Suppressor macrophage treated with lipopolysaccharide for 4 hours (primary cell): ENCODE measurements at places on chromosomes 7 and 10.
A peak's percentile ranks its signal among the peaks of the same experiment; 100 is the strongest.

- DNase-seq, result peak; percentile 43
These were observed 252.8 kb downstream of the TRIL start for GRCh38 chr7:28705350-28705749.

DNA sequence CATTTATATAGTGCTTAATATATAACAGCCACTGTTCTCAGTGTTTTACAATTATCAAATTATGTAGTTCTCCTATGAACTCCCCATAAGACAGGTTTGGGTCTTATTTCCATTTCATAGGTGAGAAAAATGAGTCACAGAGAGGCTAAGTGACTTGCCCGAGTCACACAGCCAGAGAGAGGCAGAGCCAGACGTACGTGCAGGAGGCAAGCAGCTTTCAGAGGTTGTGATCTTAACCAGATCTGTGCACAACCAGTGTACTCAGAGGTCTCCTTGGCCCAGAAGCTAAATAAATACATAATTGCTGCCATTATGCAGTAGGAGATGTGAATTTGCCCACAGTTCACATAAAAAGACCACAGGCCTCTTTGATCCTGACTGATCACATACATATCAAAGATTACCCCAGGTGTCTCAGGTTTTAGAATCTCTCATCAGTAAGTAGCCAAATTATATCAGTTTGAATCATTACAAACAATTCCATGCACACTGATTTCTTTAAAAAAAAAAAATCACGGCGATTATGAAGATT lies 304.7 kb upstream of the AOAH start:
- no peak for DNase-seq

GRCh38 chr7:112233048-112233697 lies 26.7 kb downstream of the ZNF277 start:
- peak; percentile 68 for DNase-seq

GRCh38 chr7:120838281-120838682 lies 19.7 kb downstream of the TSPAN12 start:
- DNase-seq, result no peak

DNA sequence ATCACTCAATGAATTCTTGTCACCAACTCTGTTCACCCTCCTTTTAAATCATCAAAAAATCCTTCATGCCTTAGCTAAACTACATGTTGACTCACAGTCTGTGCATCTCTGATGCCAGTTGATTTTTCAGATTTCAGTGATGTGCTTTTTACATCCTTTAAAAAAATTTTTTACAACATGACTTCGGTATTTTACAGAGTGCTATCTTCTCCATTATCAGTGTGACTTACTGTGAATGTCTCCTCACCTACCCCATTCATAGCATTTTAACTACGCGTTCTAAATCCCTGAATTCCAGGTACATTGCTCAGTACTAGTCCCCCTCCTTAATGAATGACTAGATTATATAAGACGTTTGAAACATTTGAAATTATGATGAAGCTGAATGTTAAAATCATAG lies 98.7 kb downstream of the DNAH11 start:
- DNase-seq, result no peak

- DNase-seq, result no peak
These were observed 108.1 kb upstream of the PODXL start for GRCh38 chr7:131664570-131664969.

GRCh38 chr7:129764247-129765084 lies 152.9 kb downstream of the NRF1 start:
- DNase-seq, result no peak

DNA sequence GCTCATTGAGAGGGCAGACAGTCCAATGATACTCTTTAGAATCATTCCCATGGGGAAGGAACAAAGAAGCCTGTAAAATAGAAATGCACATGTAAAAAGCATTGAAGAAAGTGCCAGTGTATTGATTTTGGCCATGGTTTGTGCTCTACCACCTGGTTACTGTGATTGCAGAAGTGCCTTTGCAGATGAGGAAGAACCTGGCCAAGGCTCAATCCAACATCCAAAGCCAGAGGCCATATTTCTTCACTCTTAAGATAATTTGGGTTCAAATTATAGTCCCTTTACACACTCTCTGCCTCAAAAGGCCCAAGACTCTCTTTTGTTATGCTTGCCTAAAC lies 122.1 kb downstream of the EGFR start:
- no peak for DNase-seq

DNA sequence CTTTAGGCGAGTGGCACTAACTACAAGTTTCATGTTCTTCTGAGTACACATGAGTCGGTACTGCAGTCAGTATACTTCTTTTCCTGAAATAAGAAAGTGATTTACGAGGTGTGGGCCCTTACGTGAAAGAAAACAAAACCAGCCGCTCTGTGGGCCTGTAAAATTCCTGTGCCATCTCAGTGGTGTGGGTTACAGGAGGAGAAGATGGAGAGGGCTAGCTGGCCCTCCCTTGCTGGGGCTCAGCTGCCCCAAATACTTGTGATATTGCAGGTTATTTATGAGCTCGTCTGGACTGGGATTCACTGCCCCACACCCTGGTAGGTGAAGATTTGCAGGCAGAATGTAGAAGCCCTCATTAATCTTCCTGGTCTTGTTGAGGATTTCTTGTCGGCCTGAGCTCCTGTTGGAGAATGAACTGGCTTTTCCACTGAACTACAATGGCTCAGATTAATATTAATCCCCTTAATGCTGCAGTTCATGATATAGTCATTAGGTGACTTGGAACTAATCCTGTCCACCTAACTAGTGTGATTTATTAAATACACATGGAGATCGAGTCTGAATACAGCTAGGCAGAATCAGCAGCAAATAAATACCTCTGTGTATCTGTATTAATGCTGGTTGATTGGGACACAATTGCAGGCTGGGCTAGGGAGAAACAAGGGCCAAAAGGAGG lies 68.0 kb downstream of the GBF1 start:
- no peak for DNase-seq

- no peak for DNase-seq
These were observed 35.9 kb upstream of the WIPF3 start for GRCh38 chr7:29770371-29770770.

- DNase-seq, result no peak
These were observed 39.9 kb downstream of the DKK1 start for GRCh38 chr10:52353960-52354394.

DNA sequence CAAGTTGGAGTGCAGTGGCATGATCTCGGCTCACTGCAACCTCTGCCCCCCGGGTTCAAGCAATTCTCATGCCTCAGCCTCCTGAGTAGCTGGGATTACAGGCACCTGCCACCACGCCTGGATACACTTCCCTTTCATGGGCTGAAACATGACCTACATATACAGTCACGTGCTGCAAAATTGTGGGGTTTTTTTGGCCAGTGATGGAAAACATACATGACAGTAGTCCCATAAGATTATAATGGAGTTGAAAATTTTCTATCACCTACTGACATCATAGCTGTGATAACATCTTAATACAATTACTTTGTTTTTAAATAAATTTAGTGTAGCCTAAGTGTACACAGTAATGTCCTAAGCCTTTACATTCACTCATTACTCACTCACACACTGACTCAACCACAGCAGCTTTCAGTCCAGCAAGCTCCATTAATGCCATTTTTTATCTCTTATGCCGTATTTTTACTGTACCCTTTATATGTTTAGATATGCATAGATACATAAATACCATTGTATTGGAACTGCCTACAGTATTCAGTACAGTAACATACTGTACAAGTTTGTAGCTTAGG lies 79.9 kb upstream of the TMEM196 start:
- no peak for DNase-seq

DNA sequence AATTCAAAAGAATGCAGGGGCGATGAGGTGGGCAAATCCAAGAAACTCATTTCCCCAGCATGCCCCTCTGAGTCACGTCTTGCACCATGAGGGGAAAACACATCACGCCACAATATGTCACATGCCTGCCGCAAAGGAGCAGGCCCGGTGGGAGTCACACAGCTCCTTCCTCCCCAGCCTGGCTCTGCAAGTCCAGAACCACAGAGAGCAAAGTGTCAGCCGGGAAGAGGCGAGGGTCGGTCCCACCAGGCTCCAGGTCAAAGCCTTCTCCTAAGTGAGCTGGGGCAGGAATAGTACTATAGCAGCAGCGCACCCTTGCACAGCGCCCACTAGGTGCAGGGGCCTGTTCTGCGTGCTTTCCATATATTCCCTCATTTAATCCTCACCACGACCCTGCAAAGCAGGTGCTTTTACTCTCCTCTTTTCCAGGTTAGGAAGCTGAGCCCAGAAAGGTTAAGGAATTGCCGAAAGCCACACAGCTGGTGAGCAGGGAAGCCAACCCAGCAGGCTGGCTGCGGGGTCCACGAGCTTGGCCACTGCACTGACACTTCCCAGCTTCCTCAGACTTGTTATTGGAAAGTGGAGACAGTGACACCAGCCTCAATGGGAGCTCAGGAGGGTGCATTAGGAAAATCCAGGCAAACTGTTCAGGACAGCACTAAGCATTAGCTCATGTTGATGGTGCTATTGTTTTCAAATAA lies 94.0 kb upstream of the ZMIZ1 start:
- DNase-seq, result peak; percentile 97

- DNase-seq, result no peak
These were observed 343.7 kb downstream of the ELMO1 start for GRCh38 chr7:37104822-37105518.

DNA sequence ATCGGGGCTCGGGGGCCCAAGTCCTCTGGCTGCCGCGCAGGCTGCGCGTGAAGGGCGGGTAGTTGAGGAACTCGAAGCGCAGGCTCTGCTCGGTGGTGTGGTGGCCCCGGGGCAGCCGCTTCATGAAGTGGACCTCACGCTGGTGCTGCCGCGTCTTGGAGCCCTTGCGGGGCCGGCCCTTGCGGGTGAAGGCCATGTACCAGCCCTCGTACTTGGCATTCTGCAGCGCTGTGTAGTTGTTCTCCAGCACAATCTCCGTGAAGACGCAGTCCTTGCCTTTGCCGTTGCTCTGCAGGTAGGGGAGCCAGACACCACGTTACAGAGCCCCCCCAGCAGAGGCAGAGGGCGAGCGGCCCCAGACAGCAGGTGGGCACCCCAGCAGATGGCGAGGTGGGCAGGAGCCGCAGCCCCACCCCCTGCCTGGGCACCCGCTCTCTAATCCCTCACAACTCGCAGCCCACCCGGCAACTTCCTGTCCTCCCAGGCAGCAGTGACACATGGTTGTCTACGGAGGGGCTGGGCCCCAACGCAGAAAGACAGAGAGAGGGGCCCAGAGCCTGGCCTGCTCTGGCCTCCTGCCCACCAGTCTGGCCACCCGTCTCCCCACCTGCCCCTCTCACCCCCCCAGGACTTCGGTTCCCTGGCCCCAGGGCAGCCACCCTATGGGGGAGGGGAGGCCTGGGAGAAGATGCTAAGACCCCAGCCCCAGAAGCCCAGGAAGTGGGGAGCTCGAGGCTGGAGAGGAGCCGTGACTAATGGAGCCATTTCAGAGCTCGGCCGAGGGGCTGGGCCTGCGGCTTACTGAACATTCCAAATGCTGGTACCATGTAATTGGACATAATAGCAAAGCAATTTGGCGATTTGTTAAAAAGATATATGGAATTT lies 5.3 kb downstream of the FGF8 start:
- DNase-seq, result no peak

DNA sequence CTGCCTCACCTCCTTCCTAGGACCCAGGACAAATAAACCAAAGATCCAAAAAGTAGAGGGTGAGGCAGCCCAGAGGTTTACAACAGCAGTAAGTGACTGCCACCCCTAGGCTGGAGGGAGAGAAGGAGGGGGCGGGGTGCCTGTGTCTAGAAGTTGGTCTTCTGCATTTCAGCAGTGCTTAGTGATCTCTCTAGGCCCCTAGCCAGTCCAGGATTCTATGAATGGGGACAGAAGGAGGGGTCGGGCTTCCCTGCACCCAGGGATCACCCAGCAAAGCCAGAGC lies 62.8 kb upstream of the KDM7A start:
- no peak for DNase-seq

GRCh38 chr7:127153315-127153714 lies 99.4 kb downstream of the GRM8 start:
- DNase-seq, result no peak

- DNase-seq, result no peak
These were observed 176.1 kb upstream of the KLF6 start for GRCh38 chr10:3961082-3961481.
